ENCODE measurements at places on chromosomes 3 and 15.

DNA sequence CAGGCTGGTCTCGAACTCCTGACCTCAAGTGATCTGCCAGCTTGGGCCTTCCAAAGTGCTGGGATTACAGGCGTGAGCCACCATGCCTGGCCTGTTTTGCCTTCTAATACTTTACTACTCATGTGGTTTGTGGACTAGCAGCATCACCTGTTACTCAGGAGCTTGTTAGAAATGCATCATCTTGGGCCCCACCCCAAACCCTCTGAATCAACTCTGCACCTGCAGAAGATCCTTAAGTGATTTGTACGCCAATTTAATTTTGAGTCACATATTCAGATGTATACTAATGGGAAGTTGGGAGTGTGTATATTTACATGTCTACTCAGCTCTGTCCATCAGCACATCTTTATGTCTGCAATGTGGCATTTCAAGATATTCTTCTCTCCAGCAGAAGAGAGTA, 6.1 kb downstream of the TBC1D21 start:
- DNase-seq, result no peak

DNA sequence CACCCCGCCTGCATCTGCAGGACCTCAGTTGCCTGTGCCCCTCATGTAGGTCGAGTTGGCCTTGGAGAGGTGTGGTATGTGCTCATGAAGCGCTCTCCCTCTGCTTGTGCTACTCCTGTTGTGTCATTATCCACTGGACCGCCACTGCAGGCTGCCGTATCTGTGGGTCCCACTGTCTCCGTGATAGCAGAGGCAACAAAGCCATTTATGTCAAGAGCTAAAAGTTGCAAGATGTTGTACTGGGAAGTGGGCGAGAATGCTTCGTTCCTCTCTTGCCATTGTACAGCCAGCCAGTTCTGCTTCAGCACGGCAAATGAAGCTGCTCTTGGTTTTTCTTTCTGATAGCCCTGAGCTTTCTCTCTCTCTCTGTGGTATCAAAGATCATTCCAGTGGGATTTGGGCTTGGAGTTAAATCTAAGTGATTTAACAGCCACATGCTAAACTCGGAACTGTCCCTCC, 89.0 kb downstream of the TMEM212 start:
- no peak for DNase-seq

GRCh38 chr3:63048367-63049326, 173.4 kb upstream of the CADPS start:
- no peak for DNase-seq

GRCh38 chr15:89399238-89400115, 64.9 kb upstream of the POLG start:
- peak; percentile 67 for DNase-seq
